ENCODE measurements at places on chromosomes 5 and 9. TPM values are rescaled to one million over a fixed set of nuclear protein-coding genes. Genes with fewer than 3 reads are reported as not detected.

Gene BSPRY
- total RNA-seq = not detected

Gene AMBP
- not detected for total RNA-seq

Gene LURAP1L
- 3.4 TPM for total RNA-seq

Gene WDR38
- total RNA-seq = not detected

Gene INSYN2B
- not detected for total RNA-seq
